ENCODE measurements at places on chromosomes 1 and 21.

DNA sequence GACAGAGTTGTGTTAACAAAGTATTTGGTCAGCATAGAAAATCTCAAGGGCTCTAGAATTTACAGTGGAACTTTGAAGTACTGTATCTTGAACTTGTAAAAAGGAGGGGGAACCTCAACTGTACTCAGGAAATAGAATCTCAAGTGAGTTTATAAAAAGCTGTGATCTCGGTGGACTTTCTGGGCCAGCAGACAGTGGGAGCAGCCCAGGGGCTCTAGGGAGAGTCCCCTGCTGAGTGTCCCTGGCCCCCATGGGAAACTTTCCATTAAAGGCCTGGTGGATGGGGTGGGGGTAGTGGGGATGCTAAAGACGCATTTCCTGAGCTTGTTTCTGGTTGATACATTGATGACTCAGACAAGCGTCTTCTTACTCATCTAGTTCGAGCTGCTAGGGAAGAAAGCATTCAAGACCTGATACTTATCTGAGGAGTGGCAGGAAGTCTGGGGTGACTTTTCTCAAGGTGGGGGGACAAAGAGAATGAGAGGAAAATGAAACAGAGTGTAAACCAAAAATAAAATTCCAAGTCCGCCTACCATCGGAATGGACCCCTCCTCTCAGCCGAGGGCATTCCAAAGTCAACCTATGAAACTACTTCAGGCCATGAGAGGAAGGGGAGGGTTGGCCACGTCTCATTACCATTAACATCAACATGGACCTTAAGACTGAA lies 65.5 kb downstream of the NID1 start:
- peaks cover 6% of the 10 kb centered on the region for H3K4me1 ChIP-seq
- H3K4me3 ChIP-seq = no peak overlapping the region
- no peak overlapping the region for H3K27ac ChIP-seq
- H3K27me3 ChIP-seq = no peaks in the 10 kb centered on the region
- no peak for DNase-seq
- H3K36me3 ChIP-seq = no peaks in the 10 kb centered on the region

DNA sequence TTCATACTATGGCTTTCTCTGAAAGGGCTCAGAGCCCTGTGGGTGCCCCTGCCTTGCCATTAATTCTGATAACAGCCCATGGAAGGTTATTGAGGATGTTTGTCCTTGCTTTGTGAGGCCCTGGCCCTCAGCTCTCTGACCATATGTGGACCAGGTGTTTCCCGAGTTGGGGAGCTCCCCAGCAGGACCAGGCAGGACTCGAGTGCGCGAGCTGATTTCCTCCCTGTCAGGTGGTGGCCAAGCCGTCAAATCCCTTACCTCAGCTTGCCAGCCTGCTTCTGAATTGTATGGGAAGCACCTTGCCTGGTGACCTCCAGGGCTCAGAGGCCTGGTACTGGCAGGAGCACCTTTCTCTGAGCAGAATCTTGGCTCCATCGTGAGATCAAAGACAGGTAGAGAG lies 17.9 kb upstream of the SDE2 start:
- H3K4me1 ChIP-seq = no peaks in the 10 kb centered on the region
- no peaks in the 10 kb centered on the region for H3K36me3 ChIP-seq
- H3K27me3 ChIP-seq = no peaks in the 10 kb centered on the region
- no peak overlapping the region for H3K27ac ChIP-seq
- H3K4me3 ChIP-seq = no peak overlapping the region
- no peak for DNase-seq

DNA sequence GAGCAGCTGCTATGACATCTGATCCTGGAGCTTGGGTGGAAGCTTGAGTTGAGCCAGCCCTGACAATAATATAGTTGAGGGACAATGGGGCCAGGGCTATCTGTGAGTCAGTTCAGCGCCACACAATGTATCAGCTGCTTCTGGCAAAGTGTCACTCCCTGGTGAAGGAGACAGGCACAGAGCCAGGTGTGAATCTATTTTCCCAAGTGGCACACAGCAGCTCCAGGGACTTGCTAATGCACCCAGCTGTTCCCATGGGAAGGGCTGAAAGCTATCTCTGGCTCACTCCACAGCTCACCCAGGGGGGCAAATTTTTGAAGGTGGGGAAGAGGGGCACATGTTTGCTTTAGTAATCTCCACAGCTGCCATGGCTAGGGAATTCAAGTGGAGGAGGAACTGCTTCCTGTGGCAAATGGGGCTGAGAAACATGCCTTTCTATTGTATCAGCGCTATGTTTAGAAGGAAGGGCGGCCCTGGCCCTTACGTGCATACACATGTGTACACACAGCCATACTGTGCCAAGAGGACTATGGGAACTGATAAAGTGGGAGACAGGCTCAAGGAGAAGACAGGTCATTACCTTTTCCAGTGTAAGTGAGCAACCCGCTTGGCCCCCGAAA lies 2.2 kb downstream of the CYB5R1 start:
- H3K27ac ChIP-seq = no peak overlapping the region
- no peaks in the 10 kb centered on the region for H3K27me3 ChIP-seq
- no peak overlapping the region for H3K4me3 ChIP-seq
- no peak for DNase-seq
- H3K36me3 ChIP-seq = peaks cover 21% of the 10 kb centered on the region

DNA sequence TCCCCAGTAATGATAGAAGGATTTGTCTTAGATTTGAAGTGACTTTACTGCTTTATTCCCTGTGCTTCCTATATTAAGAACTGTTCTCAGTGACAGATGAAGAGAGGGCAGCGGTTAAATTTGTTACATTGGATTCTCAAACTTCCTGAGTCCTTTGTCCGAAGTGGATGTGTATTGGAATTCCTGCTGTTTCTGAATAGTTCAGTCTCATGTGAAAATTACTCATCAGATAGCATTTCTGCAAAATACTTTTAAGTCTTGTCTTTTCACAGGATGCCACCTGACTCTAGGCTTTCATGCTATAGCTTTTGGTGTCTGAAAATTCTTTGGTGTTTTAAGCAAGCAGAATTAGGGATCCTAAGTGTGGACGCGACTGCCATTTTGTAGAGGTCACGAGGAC lies 83.6 kb downstream of the PRDM2 start:
- H3K4me1 ChIP-seq = no peaks in the 10 kb centered on the region
- DNase-seq = no peak
- no peak overlapping the region for H3K4me3 ChIP-seq
- no peak overlapping the region for H3K27ac ChIP-seq

DNA sequence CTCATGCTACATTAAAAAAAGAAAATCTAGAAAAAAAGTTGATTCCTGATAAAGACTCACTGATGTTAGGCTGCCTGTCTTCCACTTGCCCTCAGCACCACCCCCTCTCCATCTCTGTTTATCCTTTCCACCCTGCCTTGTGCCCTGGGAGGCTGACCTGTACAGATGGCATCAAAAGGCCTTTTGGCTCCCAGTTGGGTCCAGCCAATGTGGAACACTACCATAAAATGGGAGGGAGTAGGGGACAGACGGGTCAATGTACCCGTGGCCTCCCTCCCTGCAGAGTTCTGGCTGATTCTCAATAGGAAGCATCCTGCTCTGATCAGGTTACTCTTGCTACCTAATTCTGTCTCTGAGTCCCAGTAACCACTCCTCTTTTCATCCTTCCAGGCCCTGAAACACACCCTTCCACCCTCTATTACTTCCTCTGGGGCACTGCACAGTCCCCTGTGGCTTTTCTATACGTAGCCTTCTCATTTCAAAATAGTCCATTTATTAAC lies 300.0 kb downstream of the HHIPL2 start:
- H3K4me3 ChIP-seq = no peak overlapping the region
- no peaks in the 10 kb centered on the region for H3K27me3 ChIP-seq
- no peak overlapping the region for H3K27ac ChIP-seq
- no peak for DNase-seq
- H3K4me1 ChIP-seq = no peaks in the 10 kb centered on the region
- no peaks in the 10 kb centered on the region for H3K36me3 ChIP-seq

DNA sequence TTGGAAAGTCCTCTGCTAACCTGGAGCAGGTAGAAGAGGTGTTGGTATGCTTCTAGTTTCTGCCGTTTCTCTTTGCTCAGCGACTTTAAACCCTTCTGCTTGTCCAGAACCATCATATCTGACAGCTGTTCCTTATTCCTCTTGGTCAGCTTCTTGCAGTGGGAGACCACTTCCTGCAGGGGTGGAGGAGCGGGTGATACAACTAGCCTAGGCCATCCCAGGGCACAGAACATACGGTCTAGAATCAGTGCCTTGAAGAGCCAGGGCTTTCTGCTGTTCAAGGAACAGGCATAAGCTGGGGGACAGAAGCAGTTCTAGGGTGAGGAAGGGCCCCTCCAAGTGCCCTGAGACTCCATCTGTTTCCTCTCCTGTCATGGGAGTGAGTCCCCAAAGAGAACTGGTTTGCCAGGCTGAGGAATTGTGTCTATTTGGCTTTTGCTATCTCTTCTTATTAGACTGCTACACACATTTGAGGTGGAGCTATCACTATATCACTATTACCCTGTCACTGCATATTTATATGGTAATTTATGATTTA lies 32.5 kb downstream of the IQGAP3 start:
- H3K27me3 ChIP-seq = no peaks in the 10 kb centered on the region
- no peaks in the 10 kb centered on the region for H3K36me3 ChIP-seq
- no peaks in the 10 kb centered on the region for H3K4me1 ChIP-seq
- no peak overlapping the region for H3K27ac ChIP-seq
- DNase-seq = no peak

DNA sequence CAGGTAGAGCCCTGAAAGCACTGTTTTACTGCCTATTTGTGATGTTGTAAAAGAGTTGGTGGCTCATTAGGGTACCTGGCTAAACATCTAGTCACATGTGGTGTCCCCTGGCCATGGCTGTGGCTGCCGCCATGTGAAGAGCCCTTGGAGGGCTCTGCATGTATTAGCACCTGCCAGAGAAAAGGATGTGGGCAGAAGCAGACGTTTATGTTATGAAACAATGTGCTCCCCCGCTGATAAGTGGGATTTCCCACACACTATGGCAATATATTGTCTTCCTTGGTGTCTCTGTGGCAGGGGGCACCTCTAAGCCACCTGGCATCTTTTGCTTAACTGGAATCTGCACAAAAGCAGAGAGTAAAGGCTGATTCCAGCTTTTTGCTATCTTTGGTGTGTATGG lies 9.6 kb downstream of the TENT5C start:
- H3K4me3 ChIP-seq = peak overlapping the region; percentile 9
- peak overlapping the region; percentile 76 for H3K27ac ChIP-seq
- peaks cover 95% of the 10 kb centered on the region for H3K4me1 ChIP-seq
- no peaks in the 10 kb centered on the region for H3K27me3 ChIP-seq

DNA sequence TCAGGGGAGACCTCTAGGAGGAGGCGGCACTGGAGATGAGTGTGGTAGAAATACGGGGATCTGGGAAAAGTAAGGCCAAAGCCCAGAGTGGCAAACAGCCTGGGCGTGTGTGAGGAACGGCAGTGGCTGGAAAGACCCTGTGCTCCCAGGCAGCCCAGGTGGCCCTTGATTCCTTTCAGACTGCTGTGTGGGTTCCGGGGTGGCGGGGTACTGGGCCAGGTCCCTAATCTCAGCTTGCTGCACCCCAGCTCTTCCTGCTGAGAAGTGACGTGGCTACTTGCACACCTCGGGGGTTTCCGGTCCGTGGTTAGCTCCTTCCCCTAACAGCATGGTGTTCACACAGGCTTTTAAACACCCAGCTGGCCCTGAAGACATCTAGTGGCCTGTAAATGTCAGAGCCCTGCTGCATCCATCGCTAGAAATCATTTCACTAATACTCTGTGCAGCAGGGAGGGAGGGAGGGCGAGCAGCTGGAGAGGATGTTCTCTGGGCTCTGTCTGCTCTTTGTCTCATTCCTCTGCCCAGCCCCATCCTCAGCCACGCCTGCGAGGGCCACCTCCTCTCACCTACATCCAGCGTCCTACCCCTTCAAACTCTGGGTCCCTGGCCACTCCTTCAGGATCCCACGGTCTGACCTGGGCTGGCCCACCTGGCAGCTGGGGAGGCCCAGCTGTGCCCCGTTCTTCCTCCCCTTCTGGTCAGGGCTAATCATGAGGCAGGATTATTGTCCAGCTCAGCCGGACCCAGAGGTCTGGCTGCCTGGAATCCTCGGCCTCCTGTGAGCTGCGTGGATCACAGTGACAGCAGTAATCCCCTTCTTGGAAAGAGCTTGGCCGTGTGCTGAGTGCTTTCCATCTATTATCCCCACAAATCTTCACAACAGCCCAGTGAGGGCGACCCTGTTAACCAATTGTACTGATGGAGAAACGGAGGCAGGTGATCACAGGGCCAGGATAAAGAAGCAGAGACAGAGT lies 7.2 kb downstream of the ZDHHC18 start:
- no peak overlapping the region for H3K4me3 ChIP-seq
- DNase-seq = peak; percentile 95
- H3K27me3 ChIP-seq = no peaks in the 10 kb centered on the region

DNA sequence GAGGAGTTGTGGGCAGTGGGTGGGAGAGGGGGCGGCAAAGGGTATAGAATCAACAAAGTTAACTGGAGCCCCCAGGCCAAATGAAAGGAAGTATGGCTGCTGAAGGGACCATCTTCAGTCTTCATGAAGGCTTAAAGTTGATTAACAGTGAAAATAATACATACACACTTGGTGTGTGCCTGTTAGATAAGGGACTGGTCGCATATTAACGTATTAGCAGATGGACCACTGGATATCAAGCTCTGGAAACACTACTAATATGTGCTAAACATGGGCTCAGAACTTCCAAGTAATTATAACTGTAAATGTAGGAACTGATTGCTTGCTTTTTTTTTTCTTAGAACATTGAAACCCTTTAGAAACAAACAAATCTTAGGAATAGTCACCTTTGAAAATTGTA lies 224.7 kb upstream of the KIAA0040 start:
- no peak overlapping the region for H3K27ac ChIP-seq
- no peak for DNase-seq
- no peaks in the 10 kb centered on the region for H3K27me3 ChIP-seq
- peaks cover 5% of the 10 kb centered on the region for H3K4me1 ChIP-seq
- no peak overlapping the region for H3K4me3 ChIP-seq
- no peaks in the 10 kb centered on the region for H3K36me3 ChIP-seq

GRCh38 chr1:3360646-3361257 lies 93.7 kb upstream of the ARHGEF16 start:
- no peak overlapping the region for H3K27ac ChIP-seq
- H3K27me3 ChIP-seq = no peaks in the 10 kb centered on the region
- no peaks in the 10 kb centered on the region for H3K36me3 ChIP-seq
- no peak overlapping the region for H3K4me3 ChIP-seq
- no peak for DNase-seq
- H3K4me1 ChIP-seq = no peaks in the 10 kb centered on the region

DNA sequence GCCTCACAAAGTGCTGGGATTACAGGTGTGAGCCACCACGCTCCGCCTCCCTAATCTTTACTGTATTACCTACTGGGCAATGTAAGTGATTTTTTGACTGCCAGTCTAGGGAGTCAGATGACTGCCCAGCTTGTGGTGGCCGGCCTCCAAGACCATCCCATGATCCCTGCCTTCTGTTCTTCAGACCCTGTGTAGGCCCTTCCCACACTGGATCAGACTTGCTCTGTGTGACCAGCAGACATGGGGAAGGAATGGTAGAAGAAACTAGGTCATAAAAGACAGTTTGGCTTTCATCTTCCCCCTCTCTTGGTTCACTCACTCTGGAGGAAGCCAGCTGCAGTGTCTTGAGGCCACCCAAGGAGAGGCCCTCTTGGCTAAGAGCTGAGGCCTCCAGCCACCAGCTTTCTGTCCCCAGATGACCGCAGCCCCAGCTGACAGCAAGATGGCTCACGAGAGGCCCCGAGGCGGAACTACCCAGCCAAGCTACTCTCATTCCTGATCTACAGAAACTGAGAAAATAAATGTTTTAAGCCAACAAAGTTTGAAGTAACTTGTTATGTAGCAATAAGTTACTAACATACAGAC lies 14.5 kb upstream of the CBR3 start:
- H3K27me3 ChIP-seq = no peaks in the 10 kb centered on the region
- H3K36me3 ChIP-seq = no peaks in the 10 kb centered on the region
- peaks cover 5% of the 10 kb centered on the region for H3K4me1 ChIP-seq
- no peak overlapping the region for H3K27ac ChIP-seq
- DNase-seq = no peak
- H3K4me3 ChIP-seq = no peak overlapping the region

Measured in B cell (primary cell).